ENCODE measurements at places on chromosomes 7 and 10.

- no peak for DNase-seq
These were observed 40.5 kb downstream of the C10orf120 start for GRCh38 chr10:122659126-122659525.

DNA sequence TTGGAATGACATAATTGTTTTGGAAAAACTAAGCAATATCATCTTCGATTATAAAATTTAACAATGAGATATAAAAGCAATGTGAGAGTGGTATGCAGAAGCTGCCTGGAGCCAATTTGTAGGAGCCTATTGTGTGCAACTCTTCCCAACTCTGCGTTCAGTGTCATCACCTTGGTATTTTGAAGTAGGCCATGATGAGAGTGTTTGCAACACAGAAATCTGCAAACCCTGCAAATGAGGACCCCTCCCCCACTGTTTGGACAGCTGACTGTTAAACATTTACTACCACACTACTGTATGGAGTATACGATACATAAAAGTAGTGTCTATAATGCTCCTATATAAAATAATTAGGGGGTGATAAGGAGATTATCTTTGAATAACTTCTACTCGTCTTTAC lies 531.3 kb downstream of the ATRNL1 start:
- no peak for DNase-seq

- no peak for DNase-seq
These were observed 170.1 kb downstream of the ADRA2A start for GRCh38 chr10:111246814-111247452.

- DNase-seq: no peak
These were observed 36.8 kb downstream of the LMOD2 start for GRCh38 chr7:123692471-123692877.

DNA sequence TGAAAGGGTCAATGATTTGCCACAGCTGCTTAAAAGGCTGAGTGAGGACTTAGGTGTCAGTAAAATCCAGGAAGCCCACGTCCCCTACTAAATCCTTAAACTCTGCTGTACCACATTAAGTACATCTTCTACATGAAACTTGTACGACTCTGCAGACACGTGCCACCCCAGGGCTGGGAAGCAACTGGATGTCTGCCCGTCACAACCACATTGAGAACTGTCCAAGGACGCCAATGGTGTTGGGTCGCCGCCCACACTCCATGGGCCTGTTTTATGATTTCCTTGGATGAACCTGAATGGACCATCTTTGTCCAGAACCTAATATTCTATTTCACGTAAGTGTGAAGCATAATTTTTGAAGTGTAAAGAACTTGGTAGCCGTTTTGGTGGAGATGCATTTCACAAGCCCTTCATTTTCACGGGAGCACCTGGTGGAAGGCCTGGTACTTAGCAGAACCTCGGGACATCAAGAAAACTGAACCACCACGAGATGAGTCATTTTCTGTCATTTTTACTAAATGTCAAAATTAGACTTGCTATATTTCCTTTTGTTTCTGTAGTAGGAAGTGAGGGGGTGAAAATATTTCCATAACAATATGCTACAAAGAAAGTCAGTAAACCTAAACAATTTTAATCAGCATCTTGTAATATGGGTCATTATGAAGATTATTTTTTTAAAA lies 134.9 kb downstream of the SFMBT2 start:
- DNase-seq: no peak

GRCh38 chr7:84190016-84190705 lies 4.4 kb downstream of the SEMA3A start:
- DNase-seq: no peak

- no peak for DNase-seq
These were observed 90.6 kb downstream of the ARHGAP12 start for GRCh38 chr10:31838065-31838464.

DNA sequence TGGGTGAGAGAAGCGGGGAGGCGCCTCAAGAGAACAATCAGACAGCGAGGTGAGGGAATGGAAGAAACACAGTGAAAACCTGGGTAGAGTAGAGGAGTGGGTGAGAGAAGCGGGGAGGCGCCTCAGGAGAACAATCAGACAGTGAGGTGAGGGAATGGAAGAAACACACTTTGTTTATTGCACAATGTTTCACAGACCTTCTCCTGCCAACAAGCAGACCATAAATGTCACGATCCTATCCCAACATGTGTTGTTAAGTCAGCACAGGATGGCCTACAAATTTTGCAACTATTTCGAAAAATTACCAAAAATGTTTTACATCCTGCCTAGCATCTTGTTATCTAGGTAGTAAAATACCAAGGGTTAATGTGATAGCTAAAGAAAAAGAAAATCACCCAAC lies 115.3 kb downstream of the JAZF1 start:
- no peak for DNase-seq

GRCh38 chr7:67453580-67454380 lies 457.1 kb downstream of the TYW1 start:
- no peak for DNase-seq

All from stimulated activated CD8-positive, alpha-beta memory T cell treated with anti-CD3 and anti-CD28 coated beads, Interleukin-4, amount 100 ng/mL, for 24 hours (primary cell).